ENCODE measurements at places on chromosomes 7 and 10.

DNA sequence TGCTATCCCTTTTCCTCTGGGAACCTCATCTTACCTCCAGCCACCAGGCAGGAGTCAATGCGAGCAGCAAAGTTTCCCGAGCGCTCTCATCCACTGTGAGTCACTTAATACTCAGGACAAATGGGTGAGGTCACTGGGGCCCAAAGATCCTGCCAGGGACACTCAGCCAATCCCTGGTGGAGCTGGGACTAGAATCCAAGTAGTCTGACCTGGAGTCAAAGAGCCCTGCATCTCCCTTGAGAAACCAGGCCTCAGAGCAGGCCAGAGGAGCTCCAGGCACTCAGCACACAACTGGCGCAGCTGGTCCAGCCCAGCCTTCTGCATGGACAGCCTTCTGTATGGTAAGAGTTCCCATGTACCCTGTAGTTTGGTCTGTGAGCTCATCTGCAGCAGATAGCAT lies 142.3 kb downstream of the MAPK8 start:
- DNase-seq, result no peak

- no peak for DNase-seq
Measured at GRCh38 chr7:79298145-79298760, 155.2 kb downstream of the MAGI2 start.

GRCh38 chr10:125118701-125119100 lies 41.7 kb downstream of the CTBP2 start:
- no peak for DNase-seq

DNA sequence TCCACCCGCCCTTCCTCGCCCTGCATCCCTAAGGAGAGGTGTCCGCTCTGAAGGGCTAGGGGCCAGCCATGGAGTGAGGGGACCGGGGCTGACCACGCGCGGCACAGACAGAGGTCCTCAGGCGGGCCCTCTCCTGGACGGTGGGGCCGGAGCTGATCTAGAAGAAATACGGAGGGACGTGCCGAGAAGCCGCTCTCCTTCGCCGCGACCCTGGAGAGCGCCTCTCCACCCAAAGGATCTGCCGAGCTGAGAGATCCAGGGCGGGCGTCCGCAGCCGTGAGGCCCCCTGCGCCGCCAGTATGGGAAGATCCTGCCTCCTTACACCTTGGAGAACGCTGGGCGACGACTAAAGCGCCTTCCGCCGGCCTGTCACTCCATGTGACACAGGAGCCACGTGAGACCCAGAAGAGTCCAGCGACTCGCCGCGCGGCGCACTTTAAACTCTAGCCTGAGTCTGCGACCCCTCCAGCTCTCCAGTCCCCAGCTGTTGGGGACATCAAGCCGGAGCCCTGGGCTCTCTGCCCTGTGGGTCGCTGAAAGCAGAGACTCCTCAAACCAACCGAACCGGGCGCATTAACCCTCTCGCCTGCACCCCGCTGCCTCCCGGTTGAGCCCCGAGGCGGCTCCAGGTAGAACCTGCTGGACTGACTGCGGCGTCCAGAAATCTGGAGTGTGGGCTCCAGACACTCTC lies 1.5 kb upstream of the SFMBT2 start:
- no peak for DNase-seq

DNA sequence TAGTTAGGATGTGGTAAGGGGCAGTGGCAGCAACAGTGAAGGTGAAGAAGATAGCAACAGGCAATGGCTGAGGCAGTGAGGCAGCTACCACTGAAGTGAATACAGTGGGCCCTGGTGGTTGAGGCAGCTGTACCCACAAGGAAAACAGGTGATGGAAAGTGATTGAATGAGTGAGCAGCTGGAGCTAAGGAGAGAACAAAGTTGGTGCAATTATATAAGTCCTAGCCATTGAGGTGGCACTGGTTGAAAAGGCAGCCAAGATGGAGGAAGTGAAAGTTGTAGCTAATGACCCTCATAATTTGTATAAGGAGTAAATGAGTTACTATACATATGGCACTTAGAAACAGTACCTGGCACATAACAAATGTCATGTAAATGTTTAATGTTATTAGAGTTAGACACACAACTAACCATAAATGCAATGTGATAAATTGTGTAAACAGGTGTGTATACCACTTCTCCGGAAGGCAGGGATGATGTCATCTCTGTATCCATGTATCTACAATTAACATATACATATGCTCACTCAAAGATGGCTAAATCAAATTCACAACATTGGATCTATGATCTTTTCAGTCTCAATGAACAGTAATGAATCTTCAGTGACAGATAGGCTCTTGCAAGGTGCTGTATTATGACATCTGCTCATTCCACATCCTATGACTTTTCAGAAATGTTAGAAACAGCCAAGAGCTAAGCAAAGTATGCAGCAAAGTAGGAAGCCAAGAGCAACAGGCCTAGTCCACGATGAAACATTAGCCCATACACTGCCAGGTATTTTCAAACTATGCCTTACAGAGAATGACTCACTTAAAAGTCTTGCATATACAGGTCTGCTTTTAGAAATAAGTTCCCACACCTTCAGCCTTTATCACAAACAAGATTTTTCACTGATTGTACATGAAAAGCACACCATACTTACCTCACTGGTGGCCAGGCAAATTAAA lies 10.7 kb downstream of the XPNPEP1 start:
- no peak for DNase-seq

GRCh38 chr10:17961551-17962422 lies 10.1 kb downstream of the SLC39A12 start:
- DNase-seq, result no peak

DNA sequence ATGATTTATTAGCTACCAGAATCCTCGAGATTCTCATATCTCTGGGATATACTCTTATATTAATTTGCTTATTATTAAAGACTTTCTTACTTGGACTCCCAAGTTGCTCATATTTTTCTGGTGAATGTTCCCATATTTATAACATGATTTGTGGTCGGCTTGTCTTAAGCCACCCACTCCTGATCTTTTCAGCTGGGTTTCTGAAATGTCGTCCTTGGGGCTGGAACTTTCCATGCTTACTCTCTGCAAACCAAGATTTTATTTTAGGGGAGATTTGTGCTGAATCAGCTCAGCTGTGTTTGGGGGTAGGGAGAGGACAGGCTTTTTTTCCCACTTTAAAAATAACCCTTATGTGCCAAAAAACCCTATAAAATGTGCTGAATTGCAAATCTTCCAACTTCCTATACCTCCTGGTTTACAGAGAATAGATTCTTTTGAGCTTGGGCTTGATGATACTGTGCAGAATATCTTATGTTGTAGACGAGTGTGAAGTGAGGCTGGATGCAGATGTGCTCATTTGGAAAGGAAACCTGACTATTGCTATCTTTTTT lies 162.1 kb downstream of the SND1 start:
- DNase-seq, result no peak

DNA sequence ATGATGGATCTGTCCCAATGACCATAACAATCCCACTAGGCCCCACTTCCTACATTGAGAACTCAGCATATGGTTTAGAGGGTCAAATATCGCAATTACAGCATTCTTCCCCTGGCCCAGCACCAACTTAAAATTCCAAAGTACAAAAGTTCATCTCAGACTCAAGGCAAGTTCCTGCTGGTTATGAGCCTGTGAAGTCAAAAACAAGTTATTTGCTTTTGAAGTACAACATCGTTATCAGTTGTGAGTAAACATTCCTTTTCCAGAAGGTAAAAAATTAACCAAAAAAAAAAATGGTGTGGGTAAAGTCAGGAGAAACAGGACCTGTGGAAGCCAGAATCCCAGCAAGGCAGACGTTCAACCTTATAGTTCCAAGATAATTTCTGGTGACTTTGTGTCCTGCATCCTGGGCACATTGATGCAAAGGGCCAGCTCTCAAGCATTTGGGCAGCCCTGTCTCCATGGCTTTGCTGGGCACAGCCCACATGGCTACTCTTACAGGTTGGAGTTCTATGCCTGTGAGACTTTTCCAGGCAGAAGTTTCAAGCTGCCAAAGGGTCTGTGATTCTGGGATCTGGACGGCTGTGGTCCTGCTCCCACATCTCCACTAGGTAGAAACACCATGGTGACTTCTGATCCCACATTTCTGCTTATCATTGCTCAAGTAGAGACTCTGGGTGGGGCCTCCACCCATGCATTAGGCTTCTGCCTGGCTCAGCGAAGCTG lies 37.5 kb downstream of the AKR1C8 start:
- DNase-seq, result no peak

GRCh38 chr10:49397036-49397999 lies 1.4 kb upstream of the DRGX start:
- DNase-seq, result no peak

- DNase-seq, result no peak
Measured at GRCh38 chr7:35894721-35895120, 93.9 kb downstream of the SEPTIN7 start.

GRCh38 chr7:158000160-158000559 lies 587.5 kb downstream of the PTPRN2 start:
- no peak for DNase-seq

- no peak for DNase-seq
Measured at GRCh38 chr10:13987446-13987845, 343.3 kb downstream of the FRMD4A start.

DNA sequence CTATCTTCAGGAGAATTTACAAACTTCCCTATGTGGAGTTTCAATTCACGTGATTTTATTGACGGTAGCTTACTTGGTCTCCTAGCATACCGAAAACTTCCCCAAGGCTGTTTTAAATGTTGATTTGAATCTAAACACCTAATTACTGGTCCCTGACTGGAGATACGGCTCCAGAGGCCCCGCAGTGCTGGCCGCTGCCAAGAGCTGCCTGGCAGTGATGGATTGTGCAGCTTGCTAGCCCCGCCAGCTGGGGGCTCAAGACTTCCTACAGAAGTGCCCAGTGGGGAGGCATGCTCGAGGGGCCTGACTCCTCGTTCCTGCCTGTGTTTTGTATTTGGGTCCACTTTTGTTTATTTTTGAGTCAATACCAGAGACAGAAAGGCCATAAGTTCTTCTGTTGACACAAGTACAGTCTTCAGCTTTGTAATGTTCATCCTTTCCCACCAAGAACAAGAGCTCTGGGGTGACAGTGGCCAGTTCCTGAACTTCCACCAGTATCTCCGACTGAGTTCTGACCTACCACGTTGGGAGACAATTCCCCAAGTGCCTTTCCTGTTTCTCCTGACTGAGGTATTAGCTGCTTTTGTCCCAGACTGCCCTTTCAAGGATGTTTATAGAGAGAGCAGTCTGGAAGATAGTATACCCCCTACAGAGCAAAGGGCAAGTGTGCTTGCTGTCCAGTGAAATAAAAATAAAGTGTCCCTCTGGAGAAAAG lies 80.7 kb upstream of the CXCL12 start:
- DNase-seq, result no peak

- no peak for DNase-seq
Measured at GRCh38 chr10:127310923-127311322, 114.5 kb upstream of the INSYN2A start.

DNA sequence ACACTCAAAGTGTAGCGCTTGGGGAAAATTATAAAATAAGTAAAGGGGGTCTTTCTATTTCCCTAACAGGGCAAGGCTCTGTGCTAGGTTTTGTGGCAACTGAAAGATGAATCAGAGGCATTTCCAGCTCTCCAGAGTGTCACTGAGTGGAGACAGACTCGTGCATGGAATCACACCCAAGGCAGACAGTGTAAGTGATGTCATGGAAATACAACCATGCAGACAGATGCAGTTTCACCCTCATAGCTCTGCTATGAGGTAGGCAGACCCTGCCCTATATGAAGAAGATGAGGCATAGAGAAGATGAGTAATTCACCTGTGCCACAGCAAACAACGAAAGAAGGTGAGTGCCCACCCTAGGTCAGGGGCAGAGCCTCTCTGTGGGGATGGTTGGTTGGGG lies 57.2 kb upstream of the PITRM1 start:
- DNase-seq, result no peak

DNA sequence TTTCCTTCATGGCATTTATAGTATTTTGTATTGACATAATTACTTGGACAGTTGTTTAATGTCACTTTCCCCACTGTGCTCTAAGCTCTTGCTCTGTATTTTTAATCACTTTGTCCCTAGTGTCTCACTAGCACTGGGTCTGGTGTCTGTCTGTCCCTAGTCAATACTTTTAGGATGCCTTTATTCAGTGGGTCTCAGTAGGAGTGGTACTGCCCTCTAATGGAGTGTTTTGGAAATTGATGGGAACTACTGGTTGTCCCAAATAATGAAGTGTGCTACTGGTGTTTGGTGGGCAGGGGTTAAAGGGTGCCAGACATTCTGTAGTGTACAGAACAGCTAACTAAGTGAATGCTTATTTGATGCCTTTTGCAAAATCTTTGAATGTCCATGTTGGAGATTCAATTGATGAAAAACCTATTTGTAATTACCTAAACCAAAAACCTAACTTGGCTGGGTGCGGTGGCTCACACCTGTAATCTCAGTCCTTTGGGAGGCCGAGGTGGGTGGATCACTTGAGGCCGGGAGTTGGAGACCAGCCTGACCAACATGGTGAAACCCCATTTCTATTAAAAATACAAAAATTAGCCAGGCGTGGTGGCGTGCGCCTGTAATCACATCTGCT lies 33.3 kb downstream of the CDK14 start:
- DNase-seq, result no peak

DNA sequence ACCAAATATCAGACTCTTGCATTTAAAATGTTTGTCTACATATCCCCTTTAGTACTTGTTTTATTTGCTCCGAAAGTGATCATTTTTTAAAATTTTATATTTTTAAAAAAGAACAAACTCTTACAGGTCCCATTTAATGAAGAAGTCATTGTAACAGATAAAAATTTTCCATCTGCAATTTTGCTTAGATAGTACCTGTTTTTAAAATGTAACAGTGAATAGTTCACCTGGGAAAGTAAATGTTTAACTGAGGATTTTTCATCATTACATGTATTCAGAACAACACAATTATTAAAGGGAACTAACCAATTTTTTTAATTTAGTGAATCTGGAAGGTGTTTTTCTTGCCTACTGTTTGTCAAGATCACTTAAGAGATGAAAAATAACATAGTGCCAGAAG lies 1099.5 kb upstream of the PHF14 start:
- no peak for DNase-seq

DNA sequence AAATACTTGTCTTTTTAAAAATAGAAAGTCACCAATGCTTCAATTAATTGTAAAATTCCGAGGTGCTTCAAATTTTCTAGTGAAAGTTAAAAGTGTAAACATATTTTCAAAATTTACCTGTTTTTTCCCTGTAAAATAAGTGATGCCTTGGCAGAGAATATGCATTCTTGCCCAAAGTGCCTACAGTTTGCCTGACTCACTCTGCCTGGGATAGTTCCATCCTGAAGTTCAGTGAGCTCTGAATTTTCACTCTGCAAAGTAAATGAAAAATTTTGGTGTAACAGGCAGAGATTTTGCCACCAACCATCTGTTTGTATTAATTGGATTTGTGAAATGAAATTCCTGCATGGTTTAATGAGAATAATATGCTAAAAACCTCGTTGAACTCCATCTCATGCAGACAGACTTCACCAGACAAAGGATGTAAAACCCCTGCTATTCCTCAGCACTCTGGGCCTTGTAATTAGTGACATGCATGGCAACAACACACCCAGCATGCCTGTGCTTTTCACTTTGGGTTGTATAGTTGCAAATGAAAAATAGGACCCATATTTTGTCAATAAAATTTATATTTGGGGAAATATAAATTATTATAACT lies 117.4 kb upstream of the GNAI1 start:
- no peak for DNase-seq

DNA sequence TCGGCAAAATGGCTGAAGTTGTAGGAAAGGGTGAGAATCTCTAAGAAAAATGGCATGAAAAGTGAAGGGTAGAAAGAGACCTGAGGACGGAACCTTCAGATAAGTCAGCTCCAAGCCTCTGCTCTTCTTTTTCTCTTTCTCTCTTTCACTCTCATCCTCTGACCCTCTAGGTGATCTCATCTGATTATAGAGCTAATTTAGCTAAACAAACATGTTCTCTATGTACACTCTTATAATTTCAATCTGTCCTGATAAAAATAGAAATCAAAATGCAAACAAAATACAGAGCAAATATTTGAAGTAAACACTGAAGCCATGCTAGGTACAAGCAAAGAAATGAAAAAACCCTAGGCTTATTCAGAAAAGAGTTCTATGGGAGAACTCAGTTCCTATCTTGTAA lies 14.4 kb upstream of the CUBN start:
- no peak for DNase-seq
